Right atrium auricular region (tissue), 2 donors: ENCODE measurements at places on chromosomes 12 and 14.

GRCh38 chr14:96058576-96059200 is 19.5 kb downstream of the C14orf132 start:
- DNase-seq: no peak

DNA sequence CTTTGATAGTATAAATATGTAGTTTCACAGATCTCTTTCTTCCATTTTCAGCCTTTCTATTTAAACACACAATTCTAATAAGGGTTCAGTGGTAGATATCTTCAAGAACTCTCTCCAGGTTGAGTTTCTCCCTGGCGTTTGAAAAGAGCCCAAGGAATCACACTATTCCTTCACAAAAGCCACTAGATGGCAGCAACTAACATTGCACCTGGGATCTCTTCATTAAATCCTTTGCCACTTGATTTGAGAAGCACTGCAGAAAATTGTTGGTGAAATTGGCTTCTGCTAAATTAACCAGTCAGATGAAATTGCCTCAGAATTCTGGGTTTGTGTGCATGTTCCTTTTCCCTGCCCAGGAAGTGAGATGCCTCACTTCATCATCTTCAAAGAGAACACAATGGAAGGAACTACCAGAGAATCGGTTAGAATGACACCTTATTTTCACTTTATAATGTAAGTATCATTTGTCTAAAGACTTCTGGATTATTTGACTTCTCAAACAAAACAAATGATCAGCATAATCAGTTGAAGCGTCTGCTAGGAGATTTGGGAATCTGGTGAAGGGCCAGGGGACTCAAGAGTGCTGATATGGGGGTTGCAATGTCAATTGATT is 6.8 kb downstream of the CCDC198 start:
- DNase-seq: no peak

GRCh38 chr14:74418031-74418430 is 8.0 kb downstream of the SYNDIG1L start:
- DNase-seq: no peak

DNA sequence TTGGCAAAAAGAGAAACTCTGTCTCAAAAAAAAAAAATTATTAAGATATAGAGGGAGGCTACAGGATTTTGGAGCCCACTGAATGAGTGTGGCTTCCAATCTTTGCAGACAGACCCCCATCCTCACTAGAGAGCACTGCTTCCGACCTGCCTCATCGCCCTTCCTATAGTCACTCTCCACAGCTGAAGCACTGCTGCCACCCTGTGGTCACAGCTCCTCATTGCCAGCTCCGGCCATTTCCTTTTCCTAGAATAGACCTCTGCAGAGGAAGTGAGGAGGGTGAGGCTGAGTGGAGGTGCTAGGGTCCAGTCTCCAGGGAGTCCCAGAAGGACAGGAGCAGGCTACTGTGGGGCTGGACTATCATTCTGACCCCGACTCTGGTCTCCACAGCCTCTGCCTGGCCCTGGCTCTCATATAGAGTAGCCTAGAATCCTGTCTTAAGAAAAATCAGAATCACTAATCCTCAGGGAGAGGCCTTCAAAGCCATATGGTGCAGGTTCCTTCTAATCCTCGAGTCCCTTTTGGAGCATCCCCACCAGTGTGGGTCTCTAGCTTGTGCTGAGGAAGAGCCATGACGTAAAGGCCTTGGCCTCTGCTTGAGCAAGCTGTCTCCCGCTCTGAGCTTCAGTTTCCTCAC is 1.4 kb upstream of the NPFF start:
- DNase-seq: peak; percentile 90

DNA sequence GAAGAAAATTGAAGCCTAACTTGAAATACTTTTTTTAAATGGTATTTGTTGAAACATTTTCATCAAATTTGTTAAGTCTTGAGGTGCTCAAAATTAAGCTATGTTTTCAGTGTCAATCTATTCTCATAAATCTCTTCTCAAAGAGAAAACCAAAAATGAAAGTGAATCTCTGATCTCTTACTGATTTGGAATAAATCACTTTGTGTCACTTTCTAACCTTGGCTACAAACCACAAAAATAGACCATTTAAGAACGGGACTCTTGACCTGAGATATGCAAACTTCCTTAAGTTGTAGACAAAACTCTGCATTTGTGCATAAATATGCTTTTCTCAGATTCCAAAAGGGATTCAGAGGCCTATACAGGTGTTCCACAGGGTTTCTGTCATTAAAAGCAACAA is 192.9 kb downstream of the SEC23A start:
- no peak for DNase-seq

- DNase-seq: no peak
Measured at GRCh38 chr12:122130150-122130549, 43.9 kb downstream of the IL31 start.
